Cerebellum (tissue), 4 donors: ENCODE measurements at places on chromosomes 6 and 20.

- DNase-seq = no peak
These were observed 130.7 kb downstream of the LRFN2 start for GRCh38 chr6:40456390-40457013.

DNA sequence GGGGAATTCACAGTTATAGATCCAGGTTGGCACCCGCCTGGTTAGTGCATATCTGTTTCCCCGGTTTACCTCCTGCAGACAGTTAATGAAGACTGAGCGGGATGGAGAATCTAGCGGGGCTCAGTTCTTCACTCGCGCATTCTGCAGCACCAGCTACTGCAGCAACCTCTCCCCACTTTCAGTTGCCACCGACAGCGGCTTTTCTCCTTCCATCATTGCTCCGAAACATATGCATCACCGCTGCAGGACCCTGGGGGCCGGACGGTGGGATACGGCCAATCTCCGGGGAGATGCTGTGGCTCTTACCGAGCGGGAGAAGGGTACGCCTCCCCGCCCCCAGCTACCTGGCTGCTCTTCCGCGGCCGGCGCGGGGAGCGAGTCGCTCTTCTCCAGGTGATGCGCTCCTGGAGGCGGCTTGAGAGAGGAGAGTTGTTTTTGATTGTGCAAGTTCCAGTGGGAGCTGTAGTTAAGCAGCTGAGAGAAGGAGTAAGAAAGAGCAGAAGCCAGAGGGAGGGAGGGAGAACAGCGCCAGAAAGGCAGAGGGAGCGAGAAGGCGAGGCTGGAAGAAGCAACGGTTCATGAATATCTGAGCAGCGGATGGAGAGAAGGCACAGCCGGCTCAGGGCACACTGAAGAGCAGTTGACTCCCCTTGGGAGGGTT, at the start of gene SGK1:
SGK1 (minus strand) TSS at position 642 of the 661 bp plus-strand sequence. CDS start 652 bp downstream, outside the sequence.
- DNase-seq = peak; percentile 69

DNA sequence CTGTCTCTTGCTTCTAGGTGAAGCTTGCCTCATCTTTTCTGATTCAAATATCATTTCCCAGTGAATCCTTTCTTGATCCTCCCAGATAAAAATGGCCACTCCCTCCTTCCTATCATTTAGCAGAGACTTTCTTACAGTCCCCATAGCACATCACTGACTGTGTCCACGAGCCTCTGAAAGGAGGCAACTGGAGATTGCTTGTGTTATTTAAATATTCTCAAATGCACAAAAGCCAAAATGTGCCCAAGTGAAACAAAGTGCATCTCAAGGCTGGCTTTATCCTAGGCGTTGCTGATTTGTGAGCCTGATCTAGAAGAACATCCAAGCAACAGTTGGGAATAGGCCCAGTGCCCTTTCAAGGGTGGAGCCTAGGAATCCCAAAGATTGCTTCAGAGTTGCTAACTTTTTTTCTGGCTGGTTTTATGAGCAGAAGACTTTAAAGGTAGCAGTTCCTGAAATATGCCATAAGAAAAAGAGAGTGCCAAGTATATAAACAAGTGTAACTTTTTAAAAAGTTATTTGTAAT, 393.6 kb downstream of the CD83 start:
- DNase-seq = no peak

- DNase-seq = no peak
These were observed 1.6 kb upstream of the THBD start for GRCh38 chr20:23050847-23051627.

DNA sequence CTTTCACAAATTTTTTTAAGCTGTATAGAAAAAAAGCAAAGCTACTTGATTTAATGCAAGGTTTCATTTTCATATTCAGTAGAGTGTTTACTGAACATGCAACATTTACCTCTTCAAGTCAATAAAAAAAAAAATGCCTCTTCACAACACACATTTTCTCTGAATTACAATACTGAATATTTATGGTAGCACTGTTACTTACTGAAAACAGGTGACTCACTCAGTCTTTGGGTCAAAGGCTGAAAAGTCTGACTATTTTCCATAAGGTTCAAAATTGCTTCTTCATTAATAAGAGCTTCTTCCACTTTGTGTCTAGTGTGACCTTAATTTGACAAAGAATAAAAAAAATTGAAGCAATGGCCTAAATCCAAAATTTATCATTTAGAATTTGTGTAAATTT, 101.9 kb downstream of the REV3L start:
- no peak for DNase-seq

- no peak for DNase-seq
These were observed 37.4 kb downstream of the PLAGL1 start for GRCh38 chr6:143970456-143971218.

GRCh38 chr20:20235681-20236080, 132.2 kb upstream of the INSM1 start:
- DNase-seq = no peak

GRCh38 chr6:151722342-151722741, 85.1 kb upstream of the ESR1 start:
- DNase-seq = no peak
